ENCODE measurements at places on chromosomes 12 and 14.

DNA sequence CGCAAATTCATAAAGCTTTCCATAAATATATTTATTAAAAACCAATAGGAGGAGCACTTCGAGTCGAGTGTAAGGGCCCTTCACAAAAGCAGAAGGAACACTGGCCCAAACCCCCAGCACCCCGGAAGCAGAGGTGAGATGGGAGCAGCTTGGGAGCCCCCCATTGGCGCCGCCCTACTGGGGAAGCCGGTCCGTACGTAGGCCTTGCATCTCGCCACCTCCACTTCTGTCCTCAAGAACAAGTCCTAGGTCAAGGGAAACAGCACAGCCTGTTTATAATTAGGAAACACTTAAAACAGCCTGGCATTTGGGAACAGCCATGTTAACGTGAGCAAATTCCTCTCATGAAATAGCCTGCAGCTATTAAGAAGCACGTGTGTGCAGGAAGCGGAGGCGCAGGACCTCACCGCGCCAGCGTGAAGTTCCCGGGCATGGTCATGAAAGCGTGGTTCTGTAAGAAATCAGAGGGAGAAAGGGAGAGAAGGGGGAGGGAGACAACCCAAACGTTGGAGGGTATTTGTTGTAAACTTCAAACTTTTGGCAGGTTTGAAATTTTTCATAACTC is 7.7 kb downstream of the ANKRD9 start:
- no peak for DNase-seq

GRCh38 chr12:1034751-1035457 is 43.9 kb downstream of the ERC1 start:
- DNase-seq = no peak

- no peak for DNase-seq
Observed at GRCh38 chr12:126487431-126487980, 1422.3 kb downstream of the AACS start.

GRCh38 chr12:51926718-51927117 is 19.4 kb downstream of the ACVRL1 start:
- DNase-seq = peak; percentile 37

DNA sequence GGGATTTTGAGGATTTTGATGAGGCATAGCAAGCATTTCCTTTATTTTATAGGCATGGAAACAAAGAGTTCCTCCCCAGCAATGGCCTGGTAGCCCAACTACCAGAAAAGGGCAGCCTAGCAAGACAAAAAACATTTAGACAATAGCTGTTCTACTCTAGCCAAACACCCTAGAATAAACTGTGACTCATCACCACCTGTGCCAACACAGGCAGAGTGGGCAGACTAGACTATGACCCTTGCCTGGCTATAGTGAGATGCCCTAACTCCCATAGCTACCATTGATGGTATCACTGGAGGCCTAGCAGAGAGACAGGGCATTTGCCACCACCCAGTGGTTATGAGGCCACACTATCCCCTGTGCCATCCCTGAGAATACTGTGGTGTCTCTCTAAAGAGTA is 15.5 kb upstream of the CCER1 start:
- DNase-seq = no peak

- DNase-seq = no peak
Observed at GRCh38 chr12:418432-418831, 17.0 kb downstream of the CCDC77 start.

DNA sequence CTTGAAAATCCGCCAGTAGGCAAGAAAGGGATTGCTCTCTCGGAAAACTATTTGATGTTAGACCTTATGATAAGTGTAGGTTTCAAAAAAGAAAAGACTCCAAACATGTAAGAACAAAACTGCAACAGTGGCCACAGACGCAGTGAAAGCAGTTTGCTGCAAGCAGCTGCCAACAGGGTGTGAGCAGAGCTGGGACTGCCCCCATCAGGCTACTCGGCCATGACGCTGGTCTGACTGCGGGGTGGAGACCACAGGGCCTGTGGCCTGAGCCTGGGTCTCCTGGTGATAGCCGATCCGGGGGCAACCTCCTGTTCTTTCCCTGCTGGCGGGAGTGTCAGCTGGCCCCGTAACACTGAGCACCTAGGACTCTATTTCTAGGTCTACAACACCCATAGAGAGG is 63.2 kb downstream of the AMN start:
- no peak for DNase-seq

- DNase-seq = no peak
Observed at GRCh38 chr12:86662464-86662863, 406.3 kb upstream of the MGAT4C start.

- no peak for DNase-seq
Observed at GRCh38 chr12:83514372-83514771, 827.7 kb downstream of the TMTC2 start.

DNA sequence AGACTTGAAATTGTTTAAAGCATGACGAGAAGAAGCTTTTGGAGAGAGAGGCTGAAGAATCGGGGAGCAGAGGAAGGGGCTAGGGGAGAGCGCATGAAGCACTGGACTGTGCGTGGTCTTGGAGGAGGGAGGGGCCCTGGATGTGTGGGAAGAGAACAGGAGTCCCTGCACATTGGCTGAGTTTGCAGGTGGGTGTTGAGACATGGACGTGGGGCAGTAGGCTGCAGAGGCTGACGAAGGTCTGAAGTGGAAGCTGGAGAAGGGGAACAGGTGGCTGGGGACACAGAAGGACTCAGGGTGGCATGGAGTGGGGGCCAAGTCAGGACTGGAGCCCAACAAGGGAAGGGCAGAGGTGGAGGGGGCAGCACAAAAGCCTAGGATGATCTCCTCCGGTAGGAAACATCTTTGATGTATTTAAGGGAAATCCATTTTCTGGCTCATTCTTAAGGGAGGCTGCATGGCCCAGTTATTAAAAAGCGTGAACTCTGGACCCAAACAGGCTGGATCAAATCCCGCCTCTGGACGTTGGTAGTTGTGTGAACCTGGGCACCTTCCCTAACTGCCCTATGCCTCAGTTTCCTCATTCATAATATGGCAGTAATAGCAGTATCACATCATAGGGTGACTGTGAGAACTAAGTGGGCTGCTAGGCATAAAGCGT is 29.0 kb downstream of the ADGRD1 start:
- no peak for DNase-seq

DNA sequence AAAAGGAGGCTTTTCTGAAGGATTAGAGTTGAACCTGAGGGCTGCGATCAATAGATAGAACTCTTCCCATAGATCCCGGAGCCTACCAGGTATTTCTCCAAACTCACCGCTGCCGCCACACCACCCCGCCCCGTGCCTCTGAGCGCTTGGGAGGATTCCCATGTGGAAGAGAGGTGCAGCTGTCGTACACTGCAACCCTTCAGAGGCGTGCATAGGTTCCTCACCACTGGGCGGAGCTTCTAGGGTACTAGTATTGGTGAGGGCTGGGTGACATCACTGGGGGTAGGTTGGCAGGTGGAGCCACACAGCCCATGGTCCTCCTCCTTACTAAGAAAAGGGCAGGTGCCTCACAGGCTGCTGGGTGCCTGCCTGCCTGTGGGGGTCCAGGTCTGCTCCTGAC is 127.0 kb downstream of the TSPAN9 start:
- no peak for DNase-seq

- no peak for DNase-seq
Observed at GRCh38 chr14:51554339-51554920, 97.3 kb upstream of the FRMD6 start.

DNA sequence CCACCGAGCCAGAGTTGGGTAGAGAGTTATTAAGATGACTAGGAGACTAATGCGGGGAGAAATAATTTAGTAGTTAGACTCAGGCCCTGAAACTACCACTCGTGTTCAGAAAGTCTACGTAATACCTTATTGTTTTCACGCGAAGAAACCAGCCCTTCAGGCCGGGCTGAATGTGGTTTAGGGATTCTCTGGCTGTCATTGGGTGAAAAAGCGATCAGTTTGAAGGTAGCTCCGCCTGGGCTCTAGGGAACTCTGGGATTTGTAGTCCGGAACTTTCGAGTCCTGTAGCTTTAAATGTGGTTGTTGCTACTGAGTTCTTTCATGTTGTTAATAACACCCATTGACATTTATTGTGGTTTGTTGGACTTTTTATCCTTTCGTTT is 549 bp upstream of the WDR89 start:
- peak; percentile 38 for DNase-seq

- DNase-seq = no peak
Observed at GRCh38 chr14:49933704-49934103, 40.8 kb downstream of the ARF6 start.

DNA sequence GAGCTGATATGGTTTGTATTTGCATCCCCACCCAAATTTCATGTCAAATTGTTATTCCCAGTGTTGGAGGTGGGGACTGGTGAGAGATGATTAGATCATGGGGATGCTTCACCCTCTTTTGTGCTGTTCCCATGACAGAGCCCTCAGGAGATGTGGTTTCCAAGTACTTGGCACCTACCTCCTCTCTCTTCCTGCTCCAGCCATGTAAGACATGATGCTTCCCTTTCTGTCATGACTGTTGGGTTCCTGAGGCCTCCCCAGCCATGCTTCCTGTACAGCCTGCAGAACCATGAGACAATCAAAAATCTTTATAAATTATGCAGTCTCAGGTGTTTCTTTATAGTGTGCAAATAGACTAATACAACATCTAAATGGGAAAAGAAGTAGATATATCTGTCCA is 754.5 kb downstream of the TMEM121 start:
- no peak for DNase-seq

- no peak for DNase-seq
Observed at GRCh38 chr12:70176290-70176689, 66.9 kb upstream of the CNOT2 start.

GRCh38 chr12:132620113-132620898 is 1.7 kb downstream of the P2RX2 start:
- no peak for DNase-seq

GRCh38 chr12:130775953-130776856 is 60.1 kb upstream of the RIMBP2 start:
- DNase-seq = peak; percentile 60

DNA sequence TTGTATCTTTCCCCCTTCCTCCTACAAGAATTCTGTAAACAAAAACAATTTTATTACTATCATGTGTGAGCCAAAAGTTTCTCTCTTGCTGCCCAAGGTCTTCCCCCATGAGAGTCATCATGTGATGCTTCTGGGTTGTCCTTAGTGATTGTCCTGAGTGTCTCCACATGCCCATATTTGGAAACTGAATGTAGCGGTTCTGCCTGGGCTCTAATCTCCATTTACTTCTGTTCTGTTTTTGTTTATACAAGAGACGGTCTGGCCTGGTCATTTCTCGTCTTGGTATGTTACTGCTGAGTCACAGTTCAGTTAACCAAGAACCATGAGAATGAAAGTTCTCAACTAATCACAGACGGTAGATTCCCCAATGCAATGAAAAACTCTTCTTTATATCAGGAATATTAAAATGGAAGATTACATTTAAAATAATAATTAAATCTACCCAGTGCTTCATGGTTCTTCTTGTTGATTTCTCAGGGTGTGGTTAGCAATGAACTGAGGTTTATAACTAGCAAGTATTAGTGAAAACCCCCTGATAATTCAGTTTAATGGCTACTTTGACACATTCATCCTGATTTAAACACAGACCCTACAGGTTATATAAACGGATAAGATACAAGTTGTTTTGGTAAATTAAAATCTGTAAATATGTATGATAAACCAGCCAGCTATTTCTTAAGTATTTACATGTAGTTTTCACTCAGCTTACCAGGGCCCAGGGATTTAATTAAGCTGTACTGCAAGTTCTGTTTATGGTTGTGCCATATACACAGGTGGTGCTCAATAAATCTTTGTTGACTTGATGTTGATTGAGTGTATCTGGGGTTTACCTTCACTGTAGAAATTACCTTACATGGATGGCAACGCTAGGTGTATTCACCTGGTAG is 81.1 kb downstream of the PELI2 start:
- DNase-seq = no peak

- no peak for DNase-seq
Observed at GRCh38 chr12:92369636-92370035, 224.0 kb upstream of the BTG1 start.

DNA sequence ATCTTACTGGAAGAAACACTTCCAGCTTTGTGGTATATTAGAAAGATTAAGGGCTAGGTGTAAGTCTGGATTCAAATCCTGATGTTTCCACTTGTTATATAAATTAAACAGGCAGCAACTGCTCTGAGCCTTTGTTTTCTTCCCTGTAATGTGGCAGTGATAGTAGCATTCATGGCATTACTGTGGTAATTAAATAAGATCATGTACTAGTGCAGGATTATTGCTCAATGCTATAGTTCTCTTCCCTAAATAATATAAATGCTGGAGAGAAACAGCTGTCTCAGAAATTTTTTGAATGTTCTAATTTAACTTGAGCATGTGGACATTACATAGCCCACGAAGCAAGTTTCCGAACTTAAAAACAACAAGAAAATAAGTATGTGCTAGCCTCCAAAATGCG is 5.4 kb downstream of the TMEM117 start:
- DNase-seq = no peak

GRCh38 chr12:114903083-114903691 is 219.2 kb upstream of the TBX3 start:
- no peak for DNase-seq

DNA sequence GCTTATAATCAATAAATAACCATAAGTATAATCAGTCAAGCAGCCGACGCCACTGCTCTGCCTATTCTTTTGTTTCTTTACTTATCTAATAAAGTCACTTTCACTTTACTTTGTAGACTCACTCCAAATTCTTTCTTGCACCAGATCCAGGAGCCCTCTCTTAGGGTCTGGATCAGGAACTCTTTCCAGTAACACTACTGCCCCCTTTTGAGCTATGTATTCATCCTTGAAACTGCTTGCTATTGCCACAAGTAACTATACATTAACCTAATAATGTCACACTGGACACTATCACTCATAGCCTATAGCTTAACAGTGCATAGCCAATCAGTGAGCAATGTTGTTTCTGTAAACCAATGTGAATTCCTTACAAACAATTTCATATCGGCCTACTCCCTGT is 2.8 kb upstream of the NID2 start:
- no peak for DNase-seq
